ENCODE measurements at places on chromosomes 7 and 10.

GRCh38 chr10:119620241-119621077, 23.7 kb upstream of the TIAL1 start:
- DNase-seq: no peak

- no peak for DNase-seq
These were observed 14.0 kb upstream of the ZNF273 start for GRCh38 chr7:64888901-64889685.

GRCh38 chr7:148698007-148698396, 701 bp upstream of the CUL1 start:
- DNase-seq: no peak

DNA sequence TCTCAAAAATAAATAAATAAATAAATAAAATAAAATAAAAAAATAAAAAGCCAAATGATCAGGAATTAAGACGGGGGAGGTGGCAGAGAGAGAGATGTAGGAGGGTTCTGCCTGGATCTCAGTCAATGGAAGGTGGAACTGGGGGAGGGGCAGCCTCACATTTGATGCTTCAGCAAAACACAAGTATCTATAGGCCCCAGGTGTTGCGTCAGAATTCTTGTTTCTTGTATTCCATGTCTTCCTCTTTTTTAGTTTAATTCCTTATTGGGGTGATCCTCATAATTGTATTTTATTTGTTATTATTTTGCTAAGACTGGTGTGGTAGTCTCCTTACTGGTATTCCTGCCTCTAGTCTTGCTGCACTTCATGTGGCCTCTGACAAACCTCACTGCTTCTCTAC, 41.4 kb upstream of the SMARCD3 start:
- DNase-seq: no peak

- DNase-seq: no peak
These were observed 105.9 kb downstream of the DOCK1 start for GRCh38 chr10:127011174-127011573.

DNA sequence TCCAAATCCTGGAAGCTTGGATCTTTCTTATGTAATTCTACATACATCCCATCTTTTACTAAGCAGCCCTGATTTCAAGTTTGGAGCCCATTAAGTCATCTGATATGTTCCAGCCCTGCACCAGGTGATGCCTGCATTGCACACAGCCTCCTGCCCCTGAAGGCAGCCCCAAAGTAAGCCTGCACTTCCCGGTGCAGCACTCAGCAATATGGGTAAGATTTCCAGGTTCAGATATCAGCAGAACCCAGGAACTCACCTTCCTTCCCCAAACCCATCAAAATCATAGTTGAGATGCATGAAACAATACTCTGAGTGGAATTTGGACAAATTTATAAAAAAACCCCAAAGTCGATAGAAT, 333 bp upstream of the DDC start:
- no peak for DNase-seq

DNA sequence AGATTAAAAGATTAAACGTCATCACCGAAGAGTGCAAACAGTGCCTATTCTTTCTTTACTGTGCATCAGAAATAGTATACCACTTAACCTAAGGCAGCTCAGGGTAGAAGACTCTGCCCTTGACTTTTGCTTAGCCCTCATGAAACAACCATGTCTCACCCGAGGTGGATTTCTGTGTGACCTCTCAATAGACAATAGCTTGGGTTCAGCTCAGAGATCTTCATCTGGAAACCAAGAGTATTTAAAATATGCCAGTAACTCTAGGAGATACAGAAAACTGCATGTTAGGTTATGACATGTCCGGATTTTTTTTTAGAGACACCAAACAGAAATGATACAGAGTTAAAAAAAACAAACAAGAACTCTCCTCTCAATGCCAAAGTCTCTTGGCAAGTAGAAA, 75.8 kb downstream of the JAZF1 start:
- DNase-seq: no peak

- no peak for DNase-seq
These were observed 71.8 kb downstream of the SEMA3C start for GRCh38 chr7:80847027-80847426.

DNA sequence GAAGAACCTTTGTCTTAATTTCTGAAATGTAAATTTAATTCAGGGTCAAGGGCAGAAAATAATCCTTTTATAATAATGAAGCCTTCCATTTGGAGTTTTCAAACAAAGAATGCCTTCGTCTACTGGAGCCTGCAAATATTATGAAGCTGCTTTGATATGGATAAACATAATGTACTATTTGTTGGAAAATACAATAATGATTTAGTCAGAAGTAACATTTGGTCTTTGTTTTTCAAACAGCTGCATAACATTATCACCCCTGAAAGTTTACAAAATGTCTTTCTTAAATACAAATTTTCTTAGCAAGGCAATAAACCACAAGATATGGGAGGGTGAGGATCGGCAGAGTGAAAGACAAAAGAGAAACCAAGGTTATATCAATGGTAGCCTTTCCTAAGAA, 41.5 kb downstream of the TMEM26 start:
- DNase-seq: no peak

DNA sequence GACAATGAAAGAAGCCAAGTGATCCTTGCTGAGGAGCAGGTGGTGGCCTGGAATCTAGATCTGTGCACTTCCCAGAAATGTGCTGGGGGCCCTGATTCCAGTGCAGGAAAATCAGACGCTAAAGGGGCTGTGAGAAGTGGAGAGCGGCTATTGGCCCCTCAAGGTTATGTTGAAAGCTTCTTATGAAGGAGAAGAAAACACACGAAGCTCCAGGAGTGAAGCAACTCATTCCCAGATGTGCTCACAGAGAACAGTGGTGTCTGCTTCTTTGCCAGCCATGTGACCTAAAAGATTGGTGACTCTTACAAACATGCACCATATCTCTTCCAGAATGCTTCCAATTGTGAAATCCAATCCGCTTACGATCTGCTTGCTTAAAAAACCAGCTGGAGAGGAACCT, 679.3 kb upstream of the IGFBP3 start:
- DNase-seq: no peak

GRCh38 chr10:18222866-18223265, 82.6 kb downstream of the CACNB2 start:
- DNase-seq: no peak

DNA sequence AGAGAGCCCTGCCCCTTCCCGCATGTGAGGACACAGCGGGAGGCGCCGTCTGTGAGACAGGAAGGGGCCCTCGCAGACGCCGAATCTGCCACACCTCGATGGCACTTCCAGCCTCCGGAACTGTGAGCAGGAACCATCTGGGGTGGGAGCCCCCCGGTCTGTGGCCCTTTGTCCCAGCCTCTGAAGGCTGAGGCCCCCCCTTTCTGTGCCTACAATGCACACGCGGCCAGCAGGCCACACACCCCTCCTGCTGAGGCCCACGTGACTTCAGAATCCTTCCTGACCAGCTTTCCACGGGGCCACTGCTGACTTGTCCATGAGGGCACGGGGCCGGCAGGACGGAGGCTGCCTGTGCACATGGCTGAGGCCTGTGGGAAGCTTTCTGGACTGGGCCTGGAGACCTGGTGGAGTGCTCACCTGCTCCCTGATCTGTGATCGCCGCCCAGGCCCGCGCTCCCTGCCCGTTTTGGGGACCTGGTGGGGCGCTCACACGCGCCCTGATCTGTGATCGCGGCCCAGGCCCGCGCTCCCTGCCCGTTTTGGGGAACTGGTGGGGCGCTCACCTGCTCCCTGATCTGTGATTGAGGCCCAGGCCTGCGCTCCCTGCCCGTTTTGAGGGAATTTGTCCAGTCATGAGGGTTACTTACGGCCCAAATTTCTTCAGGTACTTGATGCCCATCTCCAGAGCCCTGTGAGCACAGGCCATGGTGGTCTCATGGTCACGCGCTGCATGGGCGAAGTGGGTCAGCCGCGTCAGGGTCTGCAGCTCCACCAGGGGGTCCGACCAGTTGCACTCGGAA, 34.3 kb downstream of the CFAP46 start:
- no peak for DNase-seq

GRCh38 chr7:27677912-27678612, 15.4 kb upstream of the HIBADH start:
- no peak for DNase-seq

DNA sequence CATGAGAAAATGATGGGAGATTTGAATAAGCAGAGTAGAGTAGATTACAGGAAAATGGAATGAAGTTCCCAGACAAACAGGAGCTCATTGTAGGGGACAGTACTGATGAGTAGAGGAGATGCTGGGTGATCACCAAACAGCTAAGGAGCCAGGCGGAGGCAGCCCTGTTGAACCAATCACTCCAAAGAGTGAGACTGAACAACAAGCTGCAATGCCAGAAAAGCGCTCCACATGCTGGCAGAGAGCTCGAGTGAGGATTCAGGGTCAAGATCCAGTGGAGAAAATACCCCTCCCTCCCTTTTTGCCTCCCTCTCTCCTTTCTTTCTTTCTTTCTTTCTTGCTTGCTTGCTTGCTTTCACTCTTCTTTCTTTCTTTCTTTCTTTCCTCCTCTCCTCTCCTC, 133.3 kb downstream of the PFKFB3 start:
- no peak for DNase-seq

GRCh38 chr7:149377386-149377785, 83.5 kb downstream of the ZNF777 start:
- no peak for DNase-seq

GRCh38 chr7:135913404-135913803, 63.8 kb downstream of the MTPN start:
- DNase-seq: no peak

- no peak for DNase-seq
These were observed 24.6 kb upstream of the DGKI start for GRCh38 chr7:137871170-137871915.

DNA sequence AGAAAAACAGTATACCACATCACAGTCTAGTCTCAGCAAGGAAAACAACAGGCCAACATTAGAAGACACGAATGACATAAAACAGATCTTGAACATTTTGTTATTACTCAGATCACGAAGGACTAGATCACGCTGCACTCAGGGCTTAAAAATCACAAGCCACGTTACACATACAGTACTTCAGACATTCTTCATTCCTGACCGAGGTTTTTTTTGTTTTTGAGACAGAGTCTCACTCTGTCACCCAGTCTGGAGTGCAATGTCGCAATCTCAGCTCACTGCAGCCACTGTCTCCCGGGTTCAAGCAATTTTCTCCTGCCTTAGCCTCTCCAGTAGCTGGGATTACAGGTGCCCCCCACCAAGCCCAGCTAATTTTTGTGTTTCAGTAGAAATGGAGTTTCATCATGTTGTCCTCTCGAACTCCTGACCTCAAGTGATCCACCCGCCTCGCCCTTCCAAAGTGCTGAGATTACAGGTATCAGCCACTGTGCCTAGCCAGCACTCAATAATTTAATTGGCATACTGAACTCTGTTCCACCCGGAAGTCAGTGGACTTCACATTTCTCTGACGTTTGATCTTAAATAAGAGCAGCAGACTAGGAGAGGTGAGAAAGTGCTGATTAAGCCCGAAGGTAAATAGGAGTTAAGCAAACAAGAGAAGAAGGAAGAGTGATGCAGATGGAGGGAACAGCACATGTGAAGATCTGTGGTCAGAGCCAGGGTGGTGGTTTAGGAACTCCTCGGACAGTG, 3.5 kb downstream of the AIMP2 start:
- DNase-seq: no peak

GRCh38 chr7:139960157-139960556, 102.6 kb downstream of the PARP12 start:
- DNase-seq: no peak

GRCh38 chr7:107579885-107580715, at the start of gene BCAP29:
TSS of gene BCAP29 (plus strand) at chr7:107580246. CDS start at chr7:107580773, 527 bp downstream.
- DNase-seq: peak; percentile 59

- DNase-seq: no peak
These were observed 50.6 kb downstream of the ZNF277 start for GRCh38 chr7:112257073-112257472.

Measured in stimulated activated CD4-positive, alpha-beta T cell treated with anti-CD3 and anti-CD28 coated beads, Interleukin-15, amount 100 ng/mL, for 1 hour (primary cell).